D721Med (cell line): ENCODE measurements at places on chromosomes 3 and 15.

DNA sequence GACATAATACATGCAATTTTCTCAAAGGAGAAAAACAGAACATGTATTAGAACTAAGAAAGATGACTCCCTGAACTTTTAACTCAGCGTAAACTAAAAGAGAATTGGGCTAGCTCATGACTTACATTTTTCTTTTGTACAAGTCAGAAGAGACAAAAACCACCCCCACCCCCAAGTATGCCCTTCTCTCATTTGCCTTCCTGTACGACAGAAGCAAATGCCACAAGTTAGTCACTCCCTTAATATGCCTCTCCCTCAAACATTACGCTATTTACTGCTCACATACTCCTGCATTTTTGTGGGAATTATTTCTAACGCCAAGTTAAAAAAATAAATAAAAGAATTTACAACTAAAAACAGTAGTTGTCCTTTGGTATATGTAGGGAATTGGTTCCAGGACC lies 22.0 kb downstream of the CPEB1 start:
- no peak for DNase-seq

DNA sequence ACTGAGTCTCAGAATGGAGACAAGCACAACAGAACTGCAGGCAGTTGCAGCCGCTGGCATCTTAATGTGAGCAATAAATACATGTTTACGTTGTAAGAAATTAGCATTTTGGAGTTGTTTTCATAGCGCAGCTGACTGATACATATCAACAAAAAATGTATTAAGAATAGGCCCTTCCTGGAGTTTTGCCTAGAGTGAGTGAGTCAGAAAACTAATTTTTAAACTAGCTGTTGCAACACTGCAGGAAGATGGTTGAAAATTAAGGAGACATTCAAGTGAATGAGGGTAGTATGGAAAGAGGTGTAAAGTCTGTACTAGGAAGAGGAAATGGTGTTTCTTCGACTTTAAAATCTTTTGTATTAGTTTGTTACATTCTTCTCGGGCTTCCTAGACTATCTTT lies 39.6 kb upstream of the TIMP4 start:
- no peak for DNase-seq

- DNase-seq, result no peak
Observed at GRCh38 chr3:18008706-18009368, 266.4 kb upstream of the TBC1D5 start.

DNA sequence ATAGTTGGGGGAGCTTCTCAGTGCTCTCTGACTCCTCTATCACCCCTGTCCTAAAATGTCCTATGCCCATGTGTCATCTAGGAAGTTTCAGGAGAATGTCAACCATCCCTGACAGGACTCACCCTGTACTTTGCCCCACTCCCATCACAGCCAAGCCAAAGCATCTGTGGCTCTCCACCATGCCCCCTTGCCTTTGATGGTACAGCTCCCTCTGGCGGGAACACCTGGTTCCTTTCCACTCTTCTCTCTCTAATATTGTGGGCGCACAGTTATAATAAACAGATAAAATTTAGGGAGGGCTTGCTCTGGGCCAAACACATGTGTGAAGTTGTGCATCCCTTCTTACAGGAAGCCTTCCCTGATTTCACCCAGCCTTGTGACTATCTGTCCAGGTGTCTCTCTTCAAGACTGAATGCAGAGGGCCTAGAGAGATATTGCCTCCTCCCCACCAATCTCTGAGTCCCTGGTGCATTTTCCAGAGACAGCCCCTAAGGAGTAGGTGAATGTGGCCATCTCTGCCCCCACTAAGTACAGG lies 62.8 kb downstream of the ISG20 start:
- no peak for DNase-seq

- DNase-seq, result no peak
Observed at GRCh38 chr3:170090601-170090981, 52.8 kb downstream of the GPR160 start.
